ENCODE measurements at places on chromosomes 6 and 20. TPM values are rescaled to one million over a fixed set of nuclear protein-coding genes. Genes with fewer than 3 reads are reported as not detected.

The SPATA25 gene
- 59.4 TPM for polyA plus RNA-seq

The FILIP1 gene
- 2.0 TPM for polyA plus RNA-seq

- no peak for DNase-seq
Observed at GRCh38 chr6:69570106-69570505, 226.7 kb downstream of the LMBRD1 start.

GRCh38 chr20:37425103-37425625 lies 79.2 kb downstream of the SRC start:
- DNase-seq = no peak

- no peak for DNase-seq
Observed at GRCh38 chr6:143205131-143205535, 144.4 kb downstream of the AIG1 start.

GRCh38 chr6:165837948-165838745 lies 175.1 kb upstream of the PDE10A start:
- DNase-seq = no peak

- no peak for DNase-seq
Observed at GRCh38 chr6:18527836-18528743, 140.9 kb downstream of the RNF144B start.

GRCh38 chr20:12512755-12513154 lies 496.0 kb upstream of the SPTLC3 start:
- DNase-seq = no peak

- DNase-seq = no peak
Observed at GRCh38 chr20:42099101-42099500, 480.9 kb upstream of the CHD6 start.

GRCh38 chr6:104253236-104253635 lies 606.5 kb downstream of the HACE1 start:
- DNase-seq = no peak

DNA sequence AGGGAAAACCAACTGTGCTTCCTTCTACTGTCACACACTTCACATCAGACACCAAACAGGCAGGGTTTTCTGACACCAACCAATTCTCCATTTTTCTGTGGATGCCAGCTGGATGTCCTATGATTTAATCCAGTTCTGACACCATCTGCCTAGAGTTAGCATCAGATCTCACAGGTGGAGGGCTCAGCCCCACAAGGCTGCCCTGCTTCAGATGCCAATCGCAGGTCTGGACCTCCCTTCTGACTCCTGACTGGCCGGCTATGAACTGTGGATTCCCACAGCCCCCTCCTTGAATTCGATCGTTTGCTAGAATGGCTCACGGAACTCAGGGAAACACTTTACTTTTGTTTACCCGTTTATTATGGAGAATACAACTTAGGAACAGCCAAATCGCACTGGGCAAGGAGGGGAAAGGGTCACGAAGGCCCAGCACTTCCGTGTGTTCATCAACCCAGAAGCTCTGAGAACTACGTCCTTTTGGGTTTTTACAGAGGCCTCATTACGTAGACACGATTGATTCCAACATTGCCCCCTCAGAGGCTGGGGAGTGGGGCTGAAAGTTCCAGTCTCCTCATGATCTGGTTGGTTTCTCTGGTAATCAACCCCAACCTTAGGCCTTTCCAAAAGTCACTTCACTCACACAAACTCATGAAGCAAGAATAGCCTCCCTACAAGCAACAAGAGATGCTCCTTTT lies 25.4 kb upstream of the MAS1 start:
- no peak for DNase-seq

DNA sequence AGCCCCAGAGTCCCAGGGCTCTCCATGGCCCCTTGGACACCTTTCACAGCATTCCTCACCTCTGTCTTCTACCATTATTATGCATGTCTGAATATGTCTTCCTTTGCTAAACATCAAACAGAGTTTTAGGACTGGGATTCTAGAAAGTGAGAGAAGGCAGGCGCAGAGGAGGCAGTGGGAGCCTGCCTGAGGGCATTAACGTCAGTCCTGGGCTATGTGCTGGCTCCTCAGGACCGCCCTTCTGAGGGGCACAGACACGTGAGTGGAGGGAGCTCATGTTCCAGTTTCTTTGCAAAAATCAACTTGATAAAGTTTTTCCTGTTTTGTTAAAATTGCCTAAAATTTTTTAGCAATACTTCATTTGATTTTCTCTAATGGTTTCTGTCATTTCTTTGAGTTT lies 38.0 kb downstream of the C6orf15 start:
- DNase-seq = no peak

DNA sequence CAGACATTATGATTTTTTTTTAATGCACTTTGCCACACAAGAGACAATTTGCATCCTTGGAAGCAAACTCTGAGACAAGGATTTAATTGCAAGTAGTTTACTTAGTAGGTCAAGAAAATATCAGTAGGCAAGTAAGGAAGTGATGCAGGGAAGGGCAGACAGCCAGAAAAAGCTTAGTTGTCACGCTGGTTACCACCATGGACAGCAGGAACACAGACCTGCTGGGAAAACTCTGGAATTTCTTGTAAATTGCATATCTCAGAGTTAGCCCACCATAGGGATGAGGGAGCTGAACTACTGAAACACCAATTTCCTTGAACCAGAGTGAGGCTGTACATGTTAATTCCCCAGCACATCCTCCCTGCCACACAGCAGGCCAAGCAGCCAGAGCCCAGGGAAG lies 92.7 kb downstream of the L3MBTL3 start:
- DNase-seq = no peak

All from testis (tissue), 5 donors.